Karpas-422 (cell line): ENCODE measurements at places on chromosomes 5 and 9. TPM values are rescaled to one million over a fixed set of nuclear protein-coding genes. Genes with fewer than 3 reads are reported as not detected.

The CYSRT1 gene
- 0.75 and 1.2 TPM in 2 replicates for total RNA-seq

The STRBP gene
- 129 and 137 TPM in 2 replicates for total RNA-seq

The PAEP gene
- total RNA-seq, result not detected in 2 replicates

The TNC gene
- total RNA-seq, result 0.36 and 0.60 TPM in 2 replicates

The GHR gene
- not detected in 2 replicates for total RNA-seq

The SARDH gene
- not detected in 2 replicates for total RNA-seq

The KDM4C gene
- total RNA-seq, result 45.1 and 61.1 TPM in 2 replicates

The CXCL14 gene
- total RNA-seq, result not detected in 2 replicates

The CEL gene
- 0.19 and 1.9 TPM in 2 replicates for total RNA-seq

The LPAR1 gene
- not detected in 2 replicates for total RNA-seq
